Esophagus muscularis mucosa (tissue), 4 donors: ENCODE measurements at places on chromosomes 3 and 15. TPM values are rescaled to one million over a fixed set of nuclear protein-coding genes. Genes with fewer than 3 reads are reported as not detected.

FOXL2 gene
- not detected for total RNA-seq

ROPN1 gene
- not detected for total RNA-seq

- H3K36me3 ChIP-seq: no peaks in the 10 kb centered on the region
- H3K27ac ChIP-seq: no peak overlapping the region
- DNase-seq: no peak
- no peaks in the 10 kb centered on the region for H3K27me3 ChIP-seq
- H3K4me1 ChIP-seq: peaks cover 50% of the 10 kb centered on the region
- no peak overlapping the region for H3K4me3 ChIP-seq
Measured at GRCh38 chr15:98803228-98804056, 155.1 kb downstream of the IGF1R start.

- no peak overlapping the region for H3K27ac ChIP-seq
- no peak for DNase-seq
- peaks cover 17% of the 10 kb centered on the region for H3K36me3 ChIP-seq
- no peaks in the 10 kb centered on the region for H3K27me3 ChIP-seq
- H3K4me3 ChIP-seq: no peak overlapping the region
Measured at GRCh38 chr3:125511420-125512118, 8.4 kb downstream of the SNX4 start.

- no peak overlapping the region for H3K27ac ChIP-seq
- H3K4me1 ChIP-seq: no peaks in the 10 kb centered on the region
- H3K4me3 ChIP-seq: no peak overlapping the region
Measured at GRCh38 chr3:110938629-110939028, 133.0 kb upstream of the NECTIN3 start.

DNA sequence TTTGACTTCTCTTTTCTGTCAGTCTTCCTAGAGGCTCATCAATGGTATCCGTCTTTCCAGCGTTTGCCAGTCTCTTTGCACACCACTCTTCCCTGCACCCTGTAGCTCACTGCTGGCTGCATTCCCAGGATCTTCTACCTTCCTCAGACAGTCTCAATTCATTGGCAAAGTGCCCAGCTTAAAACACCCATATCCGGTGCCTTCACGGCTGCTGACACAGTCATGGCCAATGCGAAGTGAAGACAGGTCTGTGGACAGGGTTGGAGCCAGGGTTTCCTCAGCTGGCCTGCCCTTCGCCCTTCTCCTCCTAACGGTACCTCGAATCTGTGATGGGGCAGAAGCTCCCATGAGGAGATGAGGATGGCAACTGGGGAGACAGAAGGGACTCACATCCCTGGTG lies 36.1 kb downstream of the PTH1R start:
- H3K36me3 ChIP-seq: peaks cover 4% of the 10 kb centered on the region
- H3K27me3 ChIP-seq: no peaks in the 10 kb centered on the region
- peaks cover 23% of the 10 kb centered on the region for H3K4me1 ChIP-seq
- DNase-seq: no peak
- H3K4me3 ChIP-seq: no peak overlapping the region
- no peak overlapping the region for H3K27ac ChIP-seq

DNA sequence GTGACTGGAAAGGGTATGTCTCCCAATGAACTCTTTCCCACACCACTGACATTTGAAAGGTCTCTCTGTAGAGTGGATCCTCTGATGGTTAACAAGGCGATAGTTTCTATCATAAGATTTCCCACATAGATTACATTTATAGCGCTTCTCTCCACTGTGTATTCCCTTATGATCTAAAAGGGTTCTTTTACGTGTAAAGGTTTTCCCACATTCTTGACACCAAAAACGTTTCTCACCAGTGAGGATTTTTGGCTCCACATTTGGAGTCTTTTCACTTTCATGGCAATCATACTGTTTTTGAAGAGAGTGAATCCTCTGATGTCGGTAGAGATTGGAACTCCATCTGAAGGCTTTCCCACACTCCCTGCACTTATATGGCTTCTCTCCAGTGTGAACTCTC lies 30.5 kb downstream of the ZNF445 start:
- H3K36me3 ChIP-seq: peaks cover 77% of the 10 kb centered on the region
- no peak overlapping the region for H3K27ac ChIP-seq
- no peaks in the 10 kb centered on the region for H3K27me3 ChIP-seq
- no peak overlapping the region for H3K4me3 ChIP-seq
- H3K4me1 ChIP-seq: no peaks in the 10 kb centered on the region

GRCh38 chr15:43213466-43213865 lies 7.4 kb downstream of the EPB42 start:
- H3K4me1 ChIP-seq: no peaks in the 10 kb centered on the region
- no peak overlapping the region for H3K27ac ChIP-seq
- H3K36me3 ChIP-seq: no peaks in the 10 kb centered on the region
- H3K4me3 ChIP-seq: no peak overlapping the region

DNA sequence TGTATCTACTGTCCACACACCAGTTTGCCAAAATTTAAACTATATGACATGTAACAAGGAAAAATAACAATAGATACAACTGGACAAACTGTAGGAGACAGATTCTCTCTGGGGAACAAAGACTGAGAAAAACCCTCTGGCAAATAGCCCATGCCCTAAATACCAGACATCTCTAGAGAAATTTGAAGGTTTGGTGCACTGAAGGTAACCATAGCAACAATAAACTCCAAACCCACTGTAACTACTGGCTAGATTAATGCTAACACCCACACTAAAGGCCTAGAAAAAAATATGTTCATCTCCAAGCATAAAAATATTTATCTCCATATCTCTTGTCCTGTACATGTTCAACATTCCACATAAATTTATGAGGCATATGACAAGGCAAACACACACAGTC lies 267.1 kb downstream of the STXBP5L start:
- H3K27me3 ChIP-seq: no peaks in the 10 kb centered on the region
- no peaks in the 10 kb centered on the region for H3K36me3 ChIP-seq
- DNase-seq: no peak

GRCh38 chr3:99967796-99968195 lies 146.5 kb downstream of the FILIP1L start:
- H3K27ac ChIP-seq: peak overlapping the region; percentile 70
- no peaks in the 10 kb centered on the region for H3K27me3 ChIP-seq
- no peak for DNase-seq
- H3K4me1 ChIP-seq: peaks cover 24% of the 10 kb centered on the region

- H3K4me3 ChIP-seq: no peak overlapping the region
- no peak overlapping the region for H3K27ac ChIP-seq
- H3K27me3 ChIP-seq: no peaks in the 10 kb centered on the region
- H3K36me3 ChIP-seq: no peaks in the 10 kb centered on the region
Measured at GRCh38 chr3:76872999-76873398, 166.9 kb upstream of the ROBO2 start.

- H3K27ac ChIP-seq: no peak overlapping the region
- H3K4me3 ChIP-seq: no peak overlapping the region
- no peak for DNase-seq
- no peaks in the 10 kb centered on the region for H3K4me1 ChIP-seq
- H3K27me3 ChIP-seq: no peaks in the 10 kb centered on the region
Measured at GRCh38 chr3:73197187-73197586, 135.7 kb downstream of the EBLN2 start.

DNA sequence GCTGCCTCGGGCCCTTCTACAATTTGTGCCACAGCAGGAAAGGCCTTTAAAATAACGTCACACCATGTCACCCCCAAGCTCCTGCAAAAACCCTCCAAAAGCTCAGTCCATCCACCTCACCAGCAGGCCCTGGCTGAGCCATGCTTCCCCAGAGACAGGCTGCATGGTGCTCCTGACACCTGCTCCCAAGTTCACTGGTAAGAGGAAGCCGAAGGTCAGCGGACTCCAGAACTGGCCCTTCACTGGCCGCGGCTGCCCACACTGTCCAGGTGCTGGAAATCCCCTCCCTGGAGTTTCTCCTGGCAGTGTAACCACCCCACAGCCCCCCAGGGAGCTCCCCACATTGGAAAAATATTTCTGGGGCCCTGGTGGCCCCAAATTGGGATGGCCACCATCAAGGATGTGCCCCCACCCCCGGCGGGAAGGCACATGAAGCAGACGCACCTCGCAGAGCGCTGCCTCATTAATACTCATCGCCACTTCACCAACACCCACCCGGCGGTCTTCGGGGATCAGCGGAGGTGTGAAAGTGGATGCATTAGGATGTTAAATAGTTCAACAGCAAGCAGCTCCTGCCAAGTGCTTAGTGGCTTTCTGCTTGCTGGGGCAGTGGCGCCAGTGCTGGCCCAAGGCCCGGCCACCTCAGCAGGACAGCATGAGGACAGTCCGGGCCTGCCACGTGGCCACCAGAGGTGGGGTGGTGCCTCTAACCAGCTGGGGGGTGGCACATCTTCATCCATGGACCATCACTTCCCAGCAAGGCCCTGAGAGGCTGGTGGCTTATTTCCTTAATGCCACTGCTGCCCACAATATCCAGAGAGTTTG lies 146.1 kb upstream of the IQSEC1 start:
- H3K27me3 ChIP-seq: no peaks in the 10 kb centered on the region
- no peak for DNase-seq
- H3K4me1 ChIP-seq: no peaks in the 10 kb centered on the region
- H3K36me3 ChIP-seq: no peaks in the 10 kb centered on the region

DNA sequence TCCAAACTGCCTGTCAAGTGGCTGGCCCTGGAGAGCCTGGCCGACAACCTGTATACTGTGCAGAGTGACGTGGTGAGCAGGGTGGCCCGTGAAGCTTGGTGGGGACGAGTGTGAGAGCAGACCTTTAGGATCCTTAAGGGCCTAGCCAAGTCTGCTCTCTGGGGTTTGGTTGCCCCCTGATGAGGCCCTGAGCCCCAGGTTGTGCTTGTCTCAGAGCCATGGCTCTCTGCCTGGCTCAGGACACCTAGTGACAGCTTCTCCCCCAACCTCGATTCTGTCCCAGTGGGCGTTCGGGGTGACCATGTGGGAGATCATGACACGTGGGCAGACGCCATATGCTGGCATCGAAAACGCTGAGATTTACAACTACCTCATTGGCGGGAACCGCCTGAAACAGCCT lies 14.4 kb downstream of the TYRO3 start:
- no peaks in the 10 kb centered on the region for H3K27me3 ChIP-seq
- no peaks in the 10 kb centered on the region for H3K4me1 ChIP-seq
- DNase-seq: no peak
- H3K4me3 ChIP-seq: no peak overlapping the region
- H3K36me3 ChIP-seq: peaks cover 41% of the 10 kb centered on the region
- no peak overlapping the region for H3K27ac ChIP-seq

- H3K36me3 ChIP-seq: peaks cover 6% of the 10 kb centered on the region
- H3K4me3 ChIP-seq: no peak overlapping the region
- H3K27me3 ChIP-seq: no peaks in the 10 kb centered on the region
- H3K27ac ChIP-seq: no peak overlapping the region
Measured at GRCh38 chr3:141234283-141234682, 2.7 kb downstream of the PXYLP1 start.
